ENCODE measurements at places on chromosomes 3 and 15. TPM values are rescaled to one million over a fixed set of nuclear protein-coding genes. Genes with fewer than 3 reads are reported as not detected.

FGF12 gene
- 0.40 TPM for total RNA-seq

MYRIP gene
- not detected for total RNA-seq

PRR20G gene
- total RNA-seq, result 0.54 TPM

CNTN3 gene
- not detected for total RNA-seq

Data from A549 treated with ZK216348 at 1 μM for 4 hours (cell line).